ENCODE measurements at places on chromosomes 6 and 20.

GRCh38 chr6:6886171-6886885 is 221.4 kb upstream of the RREB1 start:
- no peak for DNase-seq

DNA sequence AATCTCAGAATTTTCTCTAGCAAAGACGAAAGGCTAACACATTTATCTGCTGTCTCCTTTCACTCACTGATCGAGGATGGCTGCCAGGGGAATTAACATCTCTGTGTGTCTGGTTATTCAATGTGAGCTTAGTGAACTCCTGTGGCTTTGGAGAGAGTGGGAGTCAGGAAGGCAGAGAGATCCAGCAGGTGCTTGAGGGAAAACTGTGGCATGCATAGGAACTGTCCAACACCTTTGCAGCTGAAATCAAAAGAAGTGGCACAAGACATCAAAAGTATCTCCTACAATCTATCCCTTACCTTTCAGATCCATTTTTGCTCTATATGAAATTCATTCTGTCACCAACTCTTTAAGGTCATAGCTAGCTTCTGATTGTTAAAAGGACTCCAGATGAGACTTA is 11.8 kb upstream of the FAM184A start:
- DNase-seq, result no peak

- no peak for DNase-seq
Observed at GRCh38 chr20:61516346-61517208, 264.5 kb downstream of the CDH4 start.

GRCh38 chr6:3887150-3887700 is 38.1 kb downstream of the FAM50B start:
- no peak for DNase-seq

DNA sequence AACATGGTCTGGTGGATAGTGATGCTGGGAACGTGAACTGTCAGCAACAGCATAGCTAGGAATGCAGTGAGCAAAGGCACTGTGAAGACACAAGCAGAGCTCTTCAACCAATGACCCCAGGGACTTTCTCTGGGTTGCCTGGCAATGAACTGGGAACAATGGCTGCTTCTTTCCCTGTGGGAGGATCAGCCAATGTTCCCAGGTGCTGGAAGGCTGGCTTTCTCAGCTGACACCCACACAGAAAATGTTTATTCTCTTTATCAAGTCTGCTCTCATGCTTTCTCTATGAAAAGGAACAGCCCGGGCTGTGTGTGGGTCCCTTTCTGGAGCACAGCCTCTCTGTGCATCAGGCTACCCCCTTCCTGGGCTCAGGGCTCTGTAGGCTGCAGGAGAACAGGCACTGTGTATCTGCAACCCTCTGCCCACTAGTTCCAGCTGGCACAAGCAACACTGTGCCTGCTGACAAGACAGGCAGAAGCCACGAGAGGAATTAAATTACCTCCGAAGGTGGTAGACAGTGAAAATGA is 54.2 kb downstream of the HFE start:
- no peak for DNase-seq

DNA sequence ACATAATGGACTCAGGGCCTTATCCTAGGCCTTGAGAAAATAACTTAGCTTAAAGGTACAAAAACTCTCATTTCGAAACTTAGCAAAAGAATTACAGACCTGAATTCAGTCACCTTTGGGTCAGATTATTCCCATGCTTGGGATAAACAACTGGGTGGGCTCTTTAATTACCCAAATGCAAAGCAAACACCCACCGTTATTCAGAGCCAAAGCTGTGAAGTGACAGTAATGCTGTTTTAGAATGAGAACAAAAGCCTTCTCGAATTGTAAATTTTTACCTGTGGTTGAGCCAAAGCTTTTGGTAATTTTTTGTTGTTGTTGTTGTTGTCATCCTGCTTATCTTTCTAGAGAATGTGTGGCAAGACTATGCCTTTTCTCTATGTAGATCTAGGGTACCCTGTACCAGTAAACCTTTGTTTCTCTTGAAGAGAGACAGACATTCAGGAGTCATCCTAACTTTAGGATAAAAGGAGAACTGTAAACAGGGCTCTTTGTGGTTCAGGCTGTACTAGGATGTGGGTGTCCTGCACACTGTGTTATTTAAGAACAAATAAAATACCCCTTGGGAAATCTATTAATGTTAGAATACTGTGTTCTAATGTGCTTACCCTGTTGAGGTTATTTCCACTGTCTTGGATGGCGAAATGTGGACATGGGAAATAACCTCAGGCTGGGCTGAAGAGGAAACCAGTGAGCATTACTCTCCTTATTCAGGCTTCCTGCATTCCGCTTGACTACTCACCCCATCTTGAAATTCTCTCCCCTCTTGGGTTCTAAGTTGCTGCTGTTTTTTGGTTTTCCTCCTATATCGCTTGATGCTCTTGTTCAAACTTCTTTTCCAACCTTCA is 480.7 kb downstream of the CD83 start:
- no peak for DNase-seq

DNA sequence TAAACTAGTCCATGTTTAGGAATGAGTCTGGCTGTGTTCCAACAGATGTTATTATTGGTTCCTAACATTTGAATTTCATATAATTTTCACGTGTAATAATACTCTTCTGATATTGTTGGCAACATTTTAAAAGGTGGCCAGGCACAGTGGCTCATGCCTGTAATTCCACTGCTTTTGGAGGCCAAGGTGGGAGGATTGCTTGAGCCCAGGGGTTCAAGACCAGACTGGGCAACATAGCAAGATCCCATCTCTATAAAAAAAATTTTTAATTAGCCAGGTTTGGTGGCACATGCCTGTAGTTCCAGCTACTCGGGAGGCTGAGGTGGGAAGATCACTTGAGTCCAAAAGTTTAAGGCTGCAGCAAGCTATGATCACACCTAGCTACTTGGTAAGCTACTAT is 116.2 kb downstream of the MTHFD1L start:
- DNase-seq, result no peak

DNA sequence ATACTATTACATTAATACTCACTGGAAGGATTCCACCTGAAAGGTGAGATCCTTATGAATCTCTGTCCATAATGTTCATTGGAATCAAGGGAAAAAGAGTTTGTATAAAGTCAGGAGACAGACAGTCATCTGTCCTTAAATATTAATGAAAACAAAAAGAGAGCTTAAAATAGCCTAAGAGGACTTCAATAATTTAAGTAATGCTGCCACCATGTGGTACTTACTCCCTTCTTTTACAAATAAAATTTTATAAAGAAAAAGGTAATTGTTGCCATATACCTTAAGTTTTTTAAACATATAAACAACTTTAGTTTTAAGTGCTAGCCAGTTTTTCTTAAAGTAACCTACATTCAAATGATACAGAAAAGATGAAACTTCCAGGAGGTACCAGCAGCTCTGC is 5.1 kb downstream of the BLOC1S5 start:
- no peak for DNase-seq

- DNase-seq, result peak; percentile 12
Observed at GRCh38 chr6:109526905-109527628, 44.0 kb upstream of the ZBTB24 start.

DNA sequence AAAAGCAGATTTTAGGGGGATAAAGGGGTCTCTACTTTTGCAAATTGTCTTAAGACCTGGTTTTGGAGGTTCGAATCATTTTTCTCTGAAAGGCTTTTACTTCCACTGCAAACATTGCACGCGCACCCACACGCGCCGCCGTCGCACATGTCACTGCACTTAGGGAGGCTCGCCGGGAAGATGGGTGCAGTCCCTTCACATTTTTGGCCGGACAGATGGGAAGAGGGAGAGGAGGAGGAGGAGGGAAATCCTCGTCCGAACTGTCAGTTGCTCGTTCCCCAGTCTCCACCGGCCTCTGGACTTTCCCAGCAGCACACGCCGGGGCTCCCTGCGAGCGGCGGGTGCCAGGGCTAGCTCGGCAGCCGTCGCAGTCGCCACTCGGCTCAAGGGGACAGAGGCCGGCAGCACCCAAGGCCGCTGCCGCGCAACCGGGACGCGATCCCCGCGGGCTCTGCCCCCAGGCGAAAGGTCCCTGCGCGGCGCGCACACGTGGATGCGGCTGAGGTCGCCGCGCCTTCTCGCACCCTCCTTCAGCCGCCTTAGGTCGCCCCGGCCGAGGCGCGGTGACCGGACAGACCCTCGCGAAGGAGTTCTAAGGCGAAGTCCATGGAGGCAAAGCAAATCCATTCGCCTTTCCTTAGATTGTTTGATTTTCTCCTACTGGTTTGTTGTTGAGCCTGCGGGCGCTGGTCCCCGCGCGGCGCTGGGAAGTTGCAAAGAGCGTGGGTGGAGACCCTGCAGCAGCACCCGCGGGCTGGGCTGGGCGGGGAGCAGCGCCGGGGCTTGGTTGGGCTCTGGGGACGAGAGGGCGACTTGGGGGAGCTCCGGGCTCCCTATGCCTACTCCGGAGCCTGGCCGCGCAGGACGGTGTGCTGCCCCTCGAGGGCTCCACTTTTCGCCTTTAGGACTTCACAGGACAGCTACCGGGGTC is 1.2 kb downstream of the MYB start:
- no peak for DNase-seq

Measured in stimulated activated CD4-positive, alpha-beta T cell treated with anti-CD3 and anti-CD28 coated beads, Interleukin-1b, Interleukin-23, amount 100 ng/mL, for 24 hours (primary cell).